ENCODE measurements at places on chromosomes 11 and 22.

- DNase-seq = no peak
Observed at GRCh38 chr22:40975366-40975765, 24.2 kb downstream of the RBX1 start.

- DNase-seq = no peak
Observed at GRCh38 chr22:37213941-37214730, 1.9 kb upstream of the SSTR3 start.

- no peak for DNase-seq
Observed at GRCh38 chr11:128627666-128628324, 40.4 kb upstream of the ETS1 start.

- DNase-seq = no peak
Observed at GRCh38 chr11:36266767-36267166, 22.5 kb downstream of the COMMD9 start.

GRCh38 chr11:19241260-19242178 is 774 bp upstream of the E2F8 start:
- no peak for DNase-seq

DNA sequence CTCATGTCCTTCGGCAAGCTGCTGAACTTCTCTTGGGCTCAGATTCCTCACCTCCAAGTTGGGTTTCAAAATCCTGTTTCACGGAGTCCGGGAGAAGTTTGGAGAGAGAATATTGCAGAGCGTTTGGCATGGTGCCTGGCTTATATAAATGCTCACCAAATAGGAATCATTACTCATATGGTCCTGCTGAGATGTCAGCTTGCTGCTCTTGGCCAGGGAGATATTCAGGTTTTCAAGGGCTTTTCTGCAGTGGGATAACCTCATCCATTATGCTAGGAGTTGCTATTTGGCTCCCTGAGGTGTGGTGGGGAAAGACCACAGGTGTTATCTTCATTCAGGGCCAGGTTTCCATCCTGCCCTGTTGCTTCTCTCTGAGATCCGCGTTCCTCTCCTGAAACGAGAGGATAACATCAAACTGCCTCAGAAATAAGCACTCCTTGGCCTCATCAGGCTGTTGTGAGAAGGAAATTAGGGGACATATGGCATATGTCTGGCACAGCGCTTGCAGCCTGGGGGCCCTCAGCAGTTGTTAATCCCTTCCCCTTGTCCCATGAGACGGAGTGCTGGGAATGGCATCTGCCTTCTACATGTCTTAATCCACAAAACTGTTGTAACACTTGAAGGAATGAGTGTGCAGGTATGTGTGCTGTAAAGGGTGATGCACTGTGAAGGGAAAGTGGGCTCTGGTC is 29.9 kb upstream of the ACER3 start:
- no peak for DNase-seq

- no peak for DNase-seq
Observed at GRCh38 chr11:15159085-15159484, 44.4 kb downstream of the INSC start.

- DNase-seq = no peak
Observed at GRCh38 chr11:66448523-66448922, 9.9 kb upstream of the MRPL11 start.

DNA sequence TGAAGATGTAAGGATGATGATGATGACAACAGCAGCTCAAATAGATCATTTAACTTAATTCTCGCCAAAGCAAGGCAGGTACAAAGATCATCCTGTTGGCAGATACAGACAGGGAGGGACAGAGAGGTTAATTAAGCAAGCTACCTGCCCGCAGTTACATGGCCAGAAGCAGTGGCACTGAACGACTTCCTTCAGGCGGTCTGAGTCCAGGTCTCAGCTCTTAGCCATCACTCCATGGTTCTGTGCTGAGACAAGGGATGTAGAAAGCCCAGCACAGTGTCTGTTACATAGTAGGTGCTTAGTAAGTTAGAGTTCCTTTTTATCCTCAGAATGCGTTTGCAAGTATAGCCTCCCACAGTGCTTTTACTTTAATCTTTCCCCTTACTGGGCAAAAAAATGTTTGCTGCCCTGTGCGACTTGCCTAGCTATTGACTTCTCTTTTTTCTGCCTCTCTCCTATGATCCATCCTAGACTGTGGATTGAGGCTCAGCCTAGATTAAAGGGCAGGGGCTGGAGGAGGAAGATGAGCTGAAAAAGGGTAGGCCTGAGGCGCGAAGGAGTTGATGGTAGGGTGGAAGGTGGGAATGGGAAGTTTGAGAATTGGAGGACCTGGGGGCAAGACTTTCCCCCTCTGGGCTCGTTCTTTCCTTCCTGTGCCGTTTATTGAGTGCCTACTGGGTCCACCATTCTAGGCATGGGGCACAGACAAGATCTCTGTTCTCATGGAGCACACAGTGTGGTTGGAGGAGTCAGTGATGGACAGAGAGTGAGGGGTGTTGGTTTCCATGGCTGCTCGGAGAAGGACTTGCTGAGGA is 108.2 kb upstream of the OR4B1 start:
- DNase-seq = no peak

DNA sequence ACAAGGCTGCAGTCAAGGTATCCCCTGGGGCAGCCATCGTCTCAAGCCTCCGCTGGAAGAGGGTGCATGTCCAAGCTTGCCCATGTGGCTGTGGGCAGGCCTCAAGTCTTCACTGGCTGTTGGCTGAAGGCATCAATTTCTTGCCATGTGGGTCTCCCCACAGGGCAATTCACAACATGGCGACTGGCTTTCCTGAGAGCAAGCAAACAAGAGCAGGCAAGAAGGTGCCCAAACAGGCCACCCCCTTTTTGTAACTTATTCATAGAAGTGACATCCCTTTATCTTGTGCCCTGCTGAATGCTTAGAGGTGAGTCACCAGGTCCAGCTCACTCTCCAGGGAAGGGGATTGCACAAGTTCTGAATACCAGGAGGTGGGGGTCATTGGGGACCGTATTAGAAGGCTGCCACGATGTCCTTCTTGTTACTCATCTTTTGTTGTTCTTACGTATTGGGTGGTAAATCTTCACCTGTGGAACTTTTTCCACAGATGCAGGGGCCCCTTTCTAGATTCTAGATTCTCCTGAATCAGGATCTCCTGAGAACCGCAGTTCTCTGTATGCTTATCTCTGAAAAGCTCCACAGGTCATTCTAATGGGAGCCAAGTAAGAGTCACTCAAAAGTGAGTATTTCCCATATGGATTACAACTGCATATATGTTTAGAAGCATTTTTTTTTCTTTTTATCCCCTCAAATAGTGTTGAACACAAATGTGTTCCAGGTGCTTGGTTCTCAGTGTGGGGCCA is 44.2 kb upstream of the MICAL2 start:
- DNase-seq = no peak

GRCh38 chr11:116631201-116631600 is 141.6 kb downstream of the BUD13 start:
- no peak for DNase-seq

Data from NCI-H1092 treated with DMSO at 0.1 percent for 48 hours (cell line).